ENCODE measurements at places on chromosomes 1 and 21.

DNA sequence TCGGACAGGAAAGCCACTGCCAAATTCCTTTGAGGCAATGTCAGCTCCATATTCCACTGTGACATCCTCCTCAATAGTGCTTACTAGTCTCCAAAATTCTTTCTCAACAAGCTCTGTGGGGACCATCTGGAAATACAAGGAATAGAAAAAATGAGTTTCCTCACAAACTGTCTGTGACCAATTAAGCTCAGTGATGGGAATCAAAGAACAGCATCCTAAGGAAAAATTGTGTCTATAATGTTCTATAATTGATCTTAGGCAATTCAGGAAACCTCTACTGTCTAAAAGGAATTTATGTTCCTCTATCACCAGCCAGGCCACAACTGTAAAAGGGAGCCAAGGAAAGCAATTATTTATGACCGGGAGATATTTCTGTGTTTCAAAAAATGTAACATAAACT, 46.1 kb upstream of the SYT2 start:
- no peak for DNase-seq

DNA sequence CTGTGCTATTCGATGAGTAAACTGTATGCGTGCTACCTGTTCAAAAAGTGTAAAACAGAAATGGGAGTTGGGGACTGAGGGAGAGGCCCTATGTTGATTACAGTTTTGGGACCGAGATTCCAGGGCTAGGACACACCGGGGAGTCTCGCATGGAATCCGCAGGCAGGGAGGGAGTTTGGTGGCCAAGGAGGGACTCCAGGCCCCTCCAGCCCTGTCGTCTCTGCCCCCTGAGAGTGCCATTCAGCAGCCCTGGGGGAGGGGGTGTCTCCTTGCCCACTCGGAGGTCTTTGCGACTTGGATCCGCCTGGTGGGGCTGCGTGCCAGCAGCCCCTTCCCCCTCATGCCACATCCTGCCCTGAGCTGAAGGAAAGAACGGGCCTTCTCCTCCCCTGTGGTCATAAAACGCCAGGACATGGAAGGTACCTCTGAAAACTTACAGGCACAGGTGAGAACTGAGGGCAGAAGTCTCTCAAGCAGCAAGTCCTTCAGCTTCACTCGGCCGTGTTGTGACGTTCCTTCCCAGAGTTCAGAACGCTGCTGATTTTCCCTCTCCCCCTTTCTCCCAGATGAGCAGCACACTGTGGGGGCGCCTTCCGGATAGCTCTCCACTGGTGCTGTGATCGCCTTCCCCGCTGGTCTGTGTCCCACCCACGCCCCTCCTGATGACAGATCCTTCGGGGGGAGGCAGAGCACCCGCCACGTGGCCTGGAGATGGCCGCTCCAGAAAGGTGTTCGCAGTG, 141.4 kb downstream of the PEX14 start:
- DNase-seq: no peak

DNA sequence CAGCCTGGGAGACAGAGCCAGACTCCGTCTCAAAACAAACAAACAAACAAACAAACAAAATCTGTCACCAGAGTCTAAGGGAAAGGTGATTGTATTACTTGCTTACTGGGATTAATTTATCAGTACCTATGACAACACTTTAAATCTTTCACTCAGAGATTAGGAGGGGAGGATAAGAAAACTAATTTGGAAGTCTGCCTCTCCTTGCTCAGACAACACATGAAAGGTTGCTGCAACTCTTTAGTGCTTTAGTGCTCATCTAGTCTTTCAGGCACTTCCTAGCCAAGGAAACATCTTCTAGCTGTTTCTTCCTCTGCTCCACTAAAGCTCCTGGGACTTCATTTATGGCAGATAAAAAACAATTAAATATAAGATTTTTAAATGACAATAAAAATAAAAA, 7.3 kb upstream of the FMN2 start:
- DNase-seq: no peak

DNA sequence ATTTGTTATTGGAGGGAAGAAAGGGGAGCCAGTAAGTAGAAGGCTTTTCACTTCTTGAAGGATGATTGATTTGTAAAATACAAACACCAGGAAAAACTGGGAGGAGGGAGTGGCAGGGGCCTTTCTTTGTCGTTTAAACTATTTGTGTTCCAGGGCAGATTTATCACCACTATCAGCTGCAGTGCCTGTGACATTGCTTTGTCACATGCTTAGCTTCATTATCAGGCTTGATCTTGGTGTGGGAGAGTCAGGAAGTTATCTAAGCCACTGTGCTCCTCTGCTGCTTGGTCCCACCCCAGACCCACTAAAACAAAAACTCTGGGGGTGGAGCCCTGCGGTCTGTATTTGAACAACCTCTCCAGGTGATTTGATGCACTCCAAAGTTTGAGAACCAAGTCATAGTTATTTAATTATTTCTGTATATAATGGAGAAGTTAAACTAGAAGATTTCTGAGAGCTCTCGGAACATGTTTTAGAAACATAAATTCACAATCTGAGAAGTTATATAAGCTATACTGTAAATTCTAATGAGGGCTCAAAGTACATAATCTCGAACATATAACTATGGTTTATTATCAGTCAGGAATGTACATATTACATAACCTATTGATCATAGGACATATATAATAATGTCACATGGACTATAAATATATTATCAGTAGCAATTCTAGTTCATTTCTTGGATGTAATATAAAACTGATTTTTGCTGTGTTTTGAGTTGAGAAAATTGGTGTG, 87.9 kb downstream of the CDC14A start:
- DNase-seq: peak; percentile 83

DNA sequence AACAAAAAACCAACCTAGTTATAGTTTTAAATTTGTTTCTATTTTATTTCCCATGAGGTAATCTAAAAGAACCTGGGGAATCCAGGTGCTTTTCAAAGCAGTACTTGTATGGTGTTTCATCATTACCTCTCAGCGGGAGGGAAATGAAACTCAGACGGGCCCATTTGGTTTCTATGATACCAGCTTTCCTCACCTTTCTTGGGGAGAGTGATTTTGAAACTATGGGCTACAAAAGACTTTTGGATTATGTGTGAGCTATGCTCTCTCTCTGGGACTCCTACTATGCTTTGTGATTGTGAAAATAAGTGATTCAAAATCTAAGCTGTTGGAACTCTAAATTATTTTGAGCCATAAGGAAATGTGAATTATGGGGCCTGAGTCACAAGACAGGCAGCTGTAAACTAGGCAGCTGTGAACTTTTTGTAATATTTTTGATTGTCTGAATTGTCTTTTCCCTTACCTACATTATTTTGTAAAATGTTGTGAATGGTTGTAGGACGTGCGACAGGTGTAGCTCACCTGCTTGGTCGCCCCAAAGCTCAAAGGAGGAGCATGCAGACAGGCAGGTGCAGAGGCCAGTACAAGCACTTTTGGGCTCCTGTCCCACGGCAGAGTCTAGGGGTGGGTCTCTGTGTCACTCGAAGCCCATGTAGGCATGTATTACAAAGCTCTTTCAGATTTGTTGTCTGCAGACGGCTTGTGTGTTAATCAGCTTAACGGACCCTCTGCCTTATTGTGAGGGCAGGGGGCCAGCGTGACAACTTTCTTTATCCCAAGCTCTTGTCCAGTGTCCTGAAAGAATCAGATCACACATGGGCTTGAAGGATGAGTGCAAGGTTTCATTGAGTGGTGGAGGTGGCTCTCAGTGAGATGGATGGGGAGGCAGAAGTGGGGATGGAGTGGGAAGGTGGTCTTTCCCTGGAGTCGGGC, 64.8 kb upstream of the BACH1 start:
- no peak for DNase-seq

- DNase-seq: no peak
Measured at GRCh38 chr1:62207187-62207586, 12.5 kb downstream of the L1TD1 start.

GRCh38 chr1:93661829-93662474, 19.7 kb downstream of the BCAR3 start:
- DNase-seq: no peak

DNA sequence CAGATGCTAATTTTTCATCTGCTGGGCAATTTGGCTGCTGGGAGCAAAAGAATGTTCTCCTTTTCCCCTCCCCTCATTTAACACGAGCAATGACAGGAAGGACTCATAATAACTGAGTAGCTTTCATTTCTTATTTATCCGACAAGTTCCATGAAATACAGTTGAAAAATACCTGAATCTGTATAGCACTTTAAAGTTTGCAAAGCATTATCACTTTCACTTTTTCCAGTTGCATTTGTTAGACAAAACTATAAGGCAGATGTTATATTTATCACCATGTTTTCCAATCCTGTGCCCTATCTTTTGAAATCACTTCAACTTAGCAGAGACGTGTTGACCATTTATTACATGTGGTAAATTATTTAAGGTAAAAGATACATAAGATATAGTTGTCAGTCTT, 350.6 kb upstream of the SGIP1 start:
- no peak for DNase-seq

- DNase-seq: no peak
Measured at GRCh38 chr1:85605484-85606413, 25.2 kb downstream of the CCN1 start.

DNA sequence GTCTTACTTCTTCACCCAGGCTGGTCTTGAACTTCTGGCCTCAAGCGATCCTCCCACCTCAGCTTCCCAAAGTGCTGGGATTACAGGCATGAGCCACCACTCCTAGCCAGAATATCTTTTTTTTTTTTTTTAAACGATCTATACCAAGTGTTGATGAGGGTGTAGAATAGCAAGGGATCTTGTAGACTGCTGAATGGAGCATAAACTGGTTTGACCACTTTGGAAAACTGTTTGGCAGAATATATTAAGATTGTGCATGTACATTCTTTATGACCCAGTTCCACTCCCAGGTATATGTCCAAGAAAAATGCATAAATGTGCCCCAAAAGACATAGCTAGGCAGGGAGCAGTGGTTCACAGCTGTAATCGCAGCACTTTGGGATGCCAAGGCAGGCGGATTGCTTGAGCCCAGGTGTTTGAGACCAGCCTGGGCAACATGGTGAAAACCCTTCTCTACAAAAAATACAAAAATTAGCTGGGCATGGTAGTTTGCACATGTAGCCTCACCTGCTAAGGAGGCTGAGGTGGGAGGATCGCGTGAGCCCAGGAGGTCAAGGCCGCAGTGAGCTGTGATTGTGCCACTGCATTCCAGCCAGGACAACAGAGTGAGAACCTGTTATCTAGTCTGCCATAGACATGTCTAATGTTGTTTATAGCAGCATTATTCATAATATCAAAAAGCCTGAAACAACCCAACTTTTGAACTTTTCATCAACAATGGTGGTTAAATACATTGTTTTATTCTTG, 184.0 kb downstream of the VPS13D start:
- DNase-seq: no peak

GRCh38 chr1:230306169-230306568, 120.0 kb downstream of the PGBD5 start:
- peak; percentile 34 for DNase-seq

DNA sequence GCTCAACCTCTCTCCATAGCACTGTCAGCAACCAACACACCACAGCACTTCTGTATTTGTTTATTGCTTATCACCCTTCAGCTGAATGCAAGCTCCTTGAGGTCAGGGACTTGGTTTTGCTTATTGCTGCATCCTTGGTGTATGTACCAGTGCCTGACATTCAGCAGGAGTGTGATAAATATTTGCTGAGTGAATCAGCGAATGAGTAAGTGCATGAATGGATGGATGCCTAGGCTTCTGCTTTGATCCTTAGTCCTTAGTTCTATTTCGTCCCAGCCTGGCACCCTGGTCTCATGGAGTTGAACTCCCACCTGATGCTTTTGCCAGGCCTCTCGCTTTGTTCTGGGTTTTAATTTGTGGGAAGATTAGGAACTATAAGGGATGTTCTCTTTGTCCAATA, 88.2 kb downstream of the ZSCAN20 start:
- DNase-seq: no peak

- no peak for DNase-seq
Measured at GRCh38 chr1:236484310-236484971, 39.3 kb upstream of the LGALS8 start.

- DNase-seq: no peak
Measured at GRCh38 chr1:39965044-39965443, 10.1 kb downstream of the MFSD2A start.

DNA sequence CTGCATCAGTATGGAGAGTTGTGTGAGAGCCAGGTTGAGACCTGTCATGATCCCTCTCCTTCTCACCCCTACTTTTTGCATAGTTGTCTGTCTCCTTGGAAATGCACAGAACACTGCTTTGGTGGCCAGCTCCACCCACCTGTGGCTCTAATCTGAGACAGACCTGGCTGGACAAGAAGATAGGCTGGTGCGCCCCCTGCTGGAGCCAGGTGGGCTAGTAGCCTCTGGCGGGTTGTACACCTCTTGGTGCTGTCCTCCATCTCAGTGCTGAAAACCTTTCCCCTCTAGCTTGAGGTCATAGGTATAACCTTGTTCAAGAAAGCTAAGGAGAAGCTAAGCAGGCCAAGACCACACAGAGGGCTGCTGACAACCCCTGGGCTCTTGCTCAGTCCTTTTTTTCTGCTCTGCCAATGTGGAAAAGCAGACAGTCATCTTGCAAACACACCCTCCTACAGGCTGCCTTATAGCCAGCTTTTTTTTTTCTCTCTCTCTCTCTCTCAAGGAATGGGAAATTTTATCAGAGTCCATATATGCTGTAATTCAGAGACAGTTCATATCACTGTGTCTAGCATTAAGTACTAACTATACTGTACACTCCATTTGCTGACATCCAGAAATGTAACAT, 58.8 kb upstream of the SPATA6 start:
- DNase-seq: peak; percentile 1

GRCh38 chr1:209302779-209303568, 280.5 kb upstream of the CAMK1G start:
- no peak for DNase-seq

GRCh38 chr1:3656450-3657095, 4.3 kb downstream of the TP73 start:
- DNase-seq: no peak

Data from CD4-positive, alpha-beta T cell treated with Interleukin-1 beta for 1 hour (primary cell).